ENCODE measurements at places on chromosomes 5 and 9.

- no peak for DNase-seq
These were observed 23.7 kb upstream of the PLPP1 start for GRCh38 chr5:55558484-55558883.

GRCh38 chr5:78726571-78726970, 78.0 kb upstream of the LHFPL2 start:
- DNase-seq: no peak

- DNase-seq: no peak
These were observed 77.0 kb upstream of the RASA1 start for GRCh38 chr5:87190687-87191086.

DNA sequence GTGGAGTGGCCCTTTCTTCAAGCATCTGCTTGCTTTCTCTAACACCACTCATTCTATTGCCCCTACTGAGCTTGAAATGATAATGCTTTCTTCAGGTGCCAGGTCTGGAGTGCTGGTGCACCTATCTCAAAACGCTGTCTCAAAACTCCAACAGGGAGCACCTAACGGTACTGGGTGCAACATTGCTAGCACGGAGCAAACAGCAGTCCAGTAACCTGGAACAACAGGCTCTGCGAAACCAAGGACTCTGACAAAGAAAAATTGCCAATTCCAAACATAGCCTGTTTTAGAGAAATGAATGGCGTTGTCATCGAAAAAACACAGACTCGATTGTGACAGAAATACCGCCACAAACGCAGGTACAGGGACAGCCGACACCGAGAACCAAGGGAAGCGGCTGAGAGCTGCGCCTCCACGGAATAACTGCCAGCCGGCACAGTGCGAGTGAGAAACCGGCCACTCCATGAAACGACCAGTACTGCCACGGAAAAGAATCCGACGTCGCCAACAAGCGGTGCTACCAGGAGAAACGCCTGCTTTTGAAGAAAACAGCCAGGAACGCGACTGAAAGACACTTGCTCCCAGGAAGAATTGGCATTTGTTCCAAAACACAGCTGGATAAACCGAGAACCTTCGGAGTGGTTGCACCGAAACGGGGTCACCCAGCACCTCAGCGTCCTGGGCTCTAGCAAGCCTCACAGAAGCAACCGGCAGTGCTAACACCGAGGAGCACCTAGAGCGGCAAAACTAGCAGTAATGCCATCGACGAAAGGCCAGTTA, 3.1 kb downstream of the ANXA2R start:
- DNase-seq: peak; percentile 46

DNA sequence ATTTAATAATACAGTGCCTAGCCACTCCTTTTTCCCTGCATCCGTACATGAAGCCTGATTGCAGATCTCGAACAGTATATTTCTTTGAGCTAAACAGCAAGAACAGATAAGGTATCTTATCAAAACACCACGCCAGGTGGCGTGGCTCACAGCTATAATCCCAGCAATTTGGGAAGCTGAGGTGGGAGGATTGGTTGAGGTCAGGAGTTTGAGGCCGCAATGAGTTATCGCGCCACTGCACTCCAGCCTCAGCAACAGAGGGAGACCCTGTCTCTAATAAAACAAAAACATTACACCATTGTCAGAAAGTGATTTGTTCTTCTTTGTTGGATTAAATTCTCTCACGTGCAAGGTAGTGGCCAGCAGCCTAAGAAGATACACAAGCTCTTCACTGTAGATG, 291.2 kb upstream of the DMRT1 start:
- DNase-seq: no peak

GRCh38 chr5:173733831-173734501, 117.5 kb upstream of the BOD1 start:
- no peak for DNase-seq

- no peak for DNase-seq
These were observed 76.5 kb downstream of the NR6A1 start for GRCh38 chr9:124694414-124695279.

GRCh38 chr9:87290241-87291052, 207.2 kb upstream of the DAPK1 start:
- no peak for DNase-seq

DNA sequence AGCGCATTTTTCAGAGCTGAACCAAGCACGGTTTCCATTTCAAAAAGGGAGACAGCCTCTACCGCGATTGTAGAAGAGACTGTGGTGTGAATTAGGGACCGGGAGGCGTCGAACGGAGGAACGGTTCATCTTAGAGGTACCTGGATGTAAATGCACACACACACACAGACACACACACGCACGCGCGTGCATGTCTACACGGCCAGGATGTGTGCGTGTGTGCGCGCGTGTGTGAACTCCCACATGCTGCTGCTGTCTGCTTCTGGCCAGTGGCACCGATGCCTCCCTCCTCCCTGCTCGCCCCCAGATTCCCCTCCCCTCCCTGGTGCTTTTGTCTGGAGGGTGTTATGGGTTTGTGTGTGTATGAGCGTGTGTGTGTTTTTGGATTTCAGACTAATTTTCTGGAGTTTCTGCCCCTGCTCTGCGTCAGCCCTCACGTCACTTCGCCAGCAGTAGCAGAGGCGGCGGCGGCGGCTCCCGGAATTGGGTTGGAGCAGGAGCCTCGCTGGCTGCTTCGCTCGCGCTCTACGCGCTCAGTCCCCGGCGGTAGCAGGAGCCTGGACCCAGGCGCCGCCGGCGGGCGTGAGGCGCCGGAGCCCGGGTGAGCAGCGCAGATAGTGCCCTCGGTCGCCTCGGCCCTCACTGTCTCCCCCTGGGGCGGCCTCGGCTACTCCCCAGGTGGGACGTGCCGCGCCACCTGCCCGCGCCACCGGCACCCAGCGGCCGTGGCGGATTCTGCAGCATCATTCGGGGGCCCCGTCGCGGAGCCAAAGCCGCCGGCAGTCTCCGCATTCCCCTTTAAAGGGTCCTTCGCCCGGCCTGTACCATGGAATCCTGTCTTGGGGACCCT, at the start of gene NTRK2:
Gene NTRK2 (plus strand): TSS at position 442 of the 850 bp plus-strand sequence. CDS start 1,020 bp downstream, outside the sequence.
- no peak for DNase-seq

DNA sequence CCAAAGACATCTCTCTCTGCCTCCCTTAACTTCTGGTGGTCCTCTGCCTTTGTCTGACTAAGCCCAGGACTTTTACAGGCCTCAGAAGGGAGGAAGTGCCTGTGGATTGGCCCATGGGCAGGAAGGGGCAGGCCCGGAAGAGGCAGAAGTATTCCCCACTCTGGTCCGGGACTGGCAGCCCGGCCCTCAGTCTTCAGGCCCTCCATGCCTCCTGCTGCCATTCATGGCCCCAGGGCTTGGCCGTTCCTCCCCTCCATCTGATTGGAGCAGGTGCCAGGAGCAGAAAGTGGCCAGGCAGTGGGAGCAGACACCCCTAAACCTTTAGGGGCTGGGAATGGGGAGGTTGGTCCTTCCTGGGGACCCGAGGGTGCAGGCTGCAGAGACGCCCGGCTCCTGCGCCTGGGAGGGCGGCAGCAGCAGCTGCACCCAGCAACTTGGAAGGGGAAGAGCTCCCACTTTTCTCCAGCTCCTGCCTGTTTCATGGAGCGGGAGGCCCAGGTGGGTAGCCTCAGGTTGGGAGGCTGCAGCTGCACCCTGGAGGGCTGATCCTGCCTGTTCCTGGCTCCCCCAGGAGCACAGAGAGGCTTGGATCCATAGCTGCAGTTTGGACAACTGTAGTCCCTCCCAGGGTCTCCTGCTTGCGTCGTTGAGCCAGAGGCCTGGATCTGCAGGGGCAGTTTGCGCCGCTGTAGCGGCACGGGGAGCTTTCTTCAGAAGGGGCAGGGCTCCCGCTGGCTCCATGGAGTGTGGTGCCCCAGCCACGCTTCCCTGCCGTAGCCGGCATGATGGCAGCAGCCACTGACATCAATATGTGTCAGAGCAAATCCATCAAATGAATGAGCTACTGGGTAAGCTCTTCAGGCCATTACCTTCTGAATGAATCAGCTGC, 661.5 kb upstream of the NUDT12 start:
- no peak for DNase-seq

- no peak for DNase-seq
These were observed 608 bp downstream of the ENTR1 start for GRCh38 chr9:136409557-136410455.

DNA sequence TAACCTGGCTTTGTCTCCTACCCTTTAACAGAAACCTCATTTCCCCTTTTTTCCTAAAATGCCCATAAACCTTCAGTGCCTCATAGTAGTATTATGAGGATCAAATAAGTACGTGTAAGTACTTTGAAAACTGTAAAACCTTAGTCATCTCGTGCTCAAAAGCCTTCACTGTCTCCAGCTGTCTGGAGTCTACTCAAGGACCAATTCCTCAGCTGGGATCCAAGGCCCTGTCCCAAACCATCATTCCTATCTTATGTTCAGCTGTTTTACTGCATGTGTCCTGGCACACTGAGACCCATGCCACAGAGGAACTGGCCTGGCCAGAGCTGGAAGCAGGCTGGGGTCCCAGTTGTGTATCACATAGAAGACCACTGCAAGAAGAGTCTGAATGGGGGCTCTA, 15.9 kb downstream of the ADAMTSL1 start:
- DNase-seq: no peak

DNA sequence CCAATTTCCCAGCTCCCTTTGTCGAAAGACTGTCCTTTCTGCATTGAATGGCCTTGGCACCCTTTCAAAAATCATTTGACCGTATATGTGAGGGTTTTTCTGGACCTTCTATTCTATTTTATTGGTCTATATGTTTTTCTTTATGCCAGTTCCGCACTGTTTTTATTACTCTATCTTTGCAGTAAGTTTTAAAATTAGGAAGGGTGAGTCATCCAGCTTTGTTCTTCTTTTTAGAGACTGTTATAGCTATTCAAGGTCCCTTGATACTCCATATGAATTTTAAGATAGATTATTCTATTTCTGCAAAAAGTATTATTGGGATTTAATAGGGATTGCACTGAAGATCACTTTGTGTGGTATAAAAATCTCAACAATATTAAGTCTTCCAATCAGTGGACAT, 44.2 kb upstream of the STARD4 start:
- DNase-seq: no peak

DNA sequence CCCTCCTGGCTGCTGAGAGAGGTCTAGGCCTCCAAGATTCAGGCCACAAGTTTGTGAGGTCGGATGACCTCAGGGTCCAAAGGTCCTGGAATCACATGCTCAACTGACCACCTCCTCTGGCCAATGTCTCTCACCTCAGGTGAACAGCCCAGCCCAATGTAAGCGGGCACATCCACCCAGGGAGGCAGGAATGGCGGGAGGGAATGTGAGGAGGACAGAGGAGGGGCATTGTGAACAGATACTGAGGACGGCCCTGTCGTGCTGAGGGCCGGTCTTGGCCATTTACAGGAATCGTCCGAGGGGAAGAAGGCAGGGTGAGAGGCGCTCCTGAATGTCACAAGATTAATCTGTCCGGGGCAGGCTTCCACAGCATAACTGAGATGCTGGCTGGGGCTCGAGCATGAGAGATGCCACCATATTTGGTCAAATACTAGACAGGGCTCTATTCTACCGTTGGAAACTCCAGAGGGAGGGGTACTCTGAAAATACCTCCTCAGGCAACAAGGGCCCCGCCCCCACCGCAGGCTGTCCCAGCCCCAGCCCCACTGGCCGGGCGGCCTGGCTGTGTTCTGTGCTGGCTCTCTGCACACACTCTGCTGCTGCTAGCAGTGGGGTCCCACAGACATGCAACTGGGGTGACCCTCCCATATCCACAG, 1.5 kb upstream of the IL17B start:
- no peak for DNase-seq

- DNase-seq: no peak
These were observed 16.3 kb downstream of the CARD19 start for GRCh38 chr9:93112116-93112863.

GRCh38 chr5:67163863-67164595, 32.6 kb downstream of the CD180 start:
- DNase-seq: no peak

DNA sequence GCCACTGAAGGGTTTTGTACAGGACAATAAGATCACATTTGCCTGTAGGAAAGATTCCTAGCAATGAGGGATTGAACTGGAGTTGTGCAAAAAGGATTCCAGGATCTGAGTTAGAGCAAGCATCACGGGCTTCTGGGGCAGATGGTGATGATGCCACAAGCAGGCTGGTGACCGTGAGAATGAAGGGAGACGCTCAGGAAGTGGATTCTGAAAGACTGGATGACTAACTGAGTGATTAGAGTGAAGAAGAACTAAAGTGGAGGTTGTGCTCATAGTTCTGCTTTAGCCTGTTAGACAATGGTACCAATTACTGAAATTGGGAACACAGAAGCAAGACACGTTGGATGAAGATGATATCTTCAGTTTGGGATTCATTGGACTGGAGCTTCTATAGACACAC, 168.2 kb downstream of the CD180 start:
- no peak for DNase-seq

- no peak for DNase-seq
These were observed 337.9 kb downstream of the PDE4D start for GRCh38 chr5:59555596-59555995.

GRCh38 chr9:2691212-2691611, 26.1 kb upstream of the KCNV2 start:
- no peak for DNase-seq

DNA sequence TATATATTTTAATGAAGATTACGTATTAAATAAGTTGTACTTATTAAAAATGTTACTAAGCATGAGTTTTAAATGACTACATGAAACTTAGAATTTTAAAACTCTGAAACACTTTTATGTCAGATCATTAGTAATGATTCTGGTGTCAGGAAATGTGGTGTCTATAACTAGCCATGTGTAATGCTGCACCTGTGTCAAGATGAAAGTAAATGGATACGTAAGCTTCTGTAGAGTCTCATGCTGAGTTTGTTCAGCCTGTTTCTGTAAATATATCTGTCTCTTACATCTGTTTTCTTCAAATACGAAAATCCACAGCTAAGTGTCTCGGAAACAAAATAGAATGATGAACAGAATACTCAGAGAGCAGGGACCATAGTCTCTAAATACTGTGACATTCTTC, 278.0 kb upstream of the SMC2 start:
- no peak for DNase-seq

DNA sequence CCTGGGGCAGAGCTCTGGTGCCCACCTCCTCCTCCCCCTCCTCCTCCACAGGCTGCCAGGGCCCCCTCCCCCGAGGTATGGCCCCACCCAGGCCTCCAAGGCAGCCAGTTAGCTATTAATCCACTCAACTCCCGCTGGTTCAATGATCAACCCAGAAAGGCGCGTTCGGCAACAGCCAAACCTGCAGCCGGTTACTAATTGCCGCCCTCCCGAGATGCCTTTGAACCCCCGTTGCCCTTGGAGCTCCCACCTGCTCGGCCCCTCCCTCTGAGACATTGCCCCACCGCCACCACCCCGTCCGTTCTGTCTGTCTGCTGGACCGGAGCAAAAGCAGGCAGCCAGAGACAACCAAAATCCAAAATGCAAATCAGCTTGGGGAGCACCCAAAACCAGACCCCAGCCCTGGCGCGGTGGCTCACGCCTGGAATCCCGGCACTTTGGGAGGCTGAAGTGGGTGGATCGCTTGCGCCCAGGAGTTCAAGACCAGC, 25.8 kb downstream of the NOTCH1 start:
- DNase-seq: no peak

DNA sequence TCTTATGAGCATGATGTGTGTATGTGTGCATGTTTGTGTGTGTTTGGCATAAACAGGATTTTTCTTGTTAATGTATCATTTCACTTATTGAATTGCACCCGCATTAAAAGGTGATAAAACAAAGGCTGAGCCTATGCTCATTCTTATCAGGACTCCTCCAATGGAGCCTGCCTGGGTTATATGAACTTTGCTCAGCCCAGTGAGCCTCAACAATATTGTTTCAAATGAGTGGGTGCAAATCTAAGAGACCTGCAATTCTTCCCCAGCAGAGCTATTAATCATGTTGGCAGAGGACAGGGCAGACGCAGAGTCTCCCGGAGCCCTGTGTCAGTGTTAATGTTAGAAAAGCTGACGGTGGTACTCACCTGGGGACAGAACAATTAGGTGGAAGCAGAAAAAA, 71.6 kb downstream of the SH3RF2 start:
- DNase-seq: no peak

Measured in Panc1 (cell line).